ENCODE measurements at places on chromosomes 4 and X.

DNA sequence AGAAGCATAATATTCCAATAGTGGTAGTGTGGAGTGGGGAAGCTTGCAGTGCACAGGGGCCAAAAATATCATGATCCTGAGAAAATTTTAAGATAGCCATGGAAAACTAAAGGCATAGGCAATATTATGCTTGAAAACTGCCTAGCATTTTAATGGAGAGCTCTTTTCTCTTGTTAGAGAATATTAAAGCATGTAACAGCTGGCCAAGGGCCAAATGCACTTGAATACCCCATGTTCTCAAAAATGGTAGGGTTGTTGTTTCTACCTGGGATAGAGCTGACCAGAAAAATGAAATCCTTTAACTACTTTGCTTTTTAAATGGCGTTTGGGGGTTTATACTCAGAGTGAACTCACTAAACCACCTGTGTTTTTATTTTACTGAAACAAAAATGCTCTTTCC, 739.6 kb upstream of the SLIT2 start:
- DNase-seq, result no peak

- DNase-seq, result no peak
Measured at GRCh38 chrX:96183843-96184242, 500.8 kb upstream of the DIAPH2 start.

GRCh38 chr4:164383058-164383357, 370.9 kb upstream of the SMIM31 start:
- no peak for DNase-seq

GRCh38 chr4:40804598-40804997, 54.8 kb downstream of the NSUN7 start:
- no peak for DNase-seq

- DNase-seq, result no peak
Measured at GRCh38 chrX:39318506-39319343, 517.5 kb downstream of the MID1IP1 start.

GRCh38 chrX:47595716-47596251, 13.5 kb downstream of the TIMP1 start:
- DNase-seq, result no peak

- no peak for DNase-seq
Measured at GRCh38 chrX:50100188-50100587, 100.6 kb downstream of the AKAP4 start.

DNA sequence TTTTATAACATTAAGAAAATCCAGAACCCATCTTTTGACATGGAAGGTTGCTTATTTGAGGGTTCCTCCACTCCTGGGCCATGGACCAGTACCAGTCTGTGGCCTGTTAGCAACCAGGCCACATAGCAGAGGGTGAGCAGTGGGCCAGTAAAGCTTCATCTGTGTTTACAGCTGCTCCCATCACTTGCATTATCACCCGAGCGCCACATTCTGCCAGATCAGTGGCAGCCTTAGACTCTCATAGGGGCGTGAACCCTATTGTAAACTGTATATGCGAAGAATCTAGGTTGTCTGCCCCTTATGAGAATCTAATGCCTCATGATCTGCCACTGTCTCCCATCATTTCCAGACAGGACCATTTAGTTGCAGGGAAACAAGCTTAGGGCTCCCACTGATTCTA, 58.6 kb downstream of the NDST4 start:
- DNase-seq, result no peak

GRCh38 chrX:19293606-19294325, 50.0 kb upstream of the PDHA1 start:
- DNase-seq, result no peak

GRCh38 chr4:138650495-138650894, 365.1 kb upstream of the NOCT start:
- no peak for DNase-seq

DNA sequence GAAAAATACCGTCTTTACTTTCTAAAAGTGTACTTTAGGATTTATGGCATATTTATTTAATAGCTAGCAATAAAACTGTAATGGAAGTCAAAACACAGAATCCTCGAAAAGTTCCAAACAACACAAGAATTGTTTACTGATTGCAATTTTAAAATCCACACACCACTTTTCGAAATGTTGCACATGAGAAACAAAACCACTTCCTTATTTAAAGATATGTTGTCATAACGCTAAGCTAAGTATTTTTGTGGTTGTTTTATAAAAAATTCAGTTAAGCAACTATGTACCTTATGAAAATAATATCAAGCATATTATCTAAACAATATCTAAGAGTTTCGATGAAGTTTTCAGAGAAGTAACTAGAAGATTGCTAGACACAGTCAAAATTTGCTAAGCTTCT, 344 bp downstream of the TMPRSS11D start:
- no peak for DNase-seq

DNA sequence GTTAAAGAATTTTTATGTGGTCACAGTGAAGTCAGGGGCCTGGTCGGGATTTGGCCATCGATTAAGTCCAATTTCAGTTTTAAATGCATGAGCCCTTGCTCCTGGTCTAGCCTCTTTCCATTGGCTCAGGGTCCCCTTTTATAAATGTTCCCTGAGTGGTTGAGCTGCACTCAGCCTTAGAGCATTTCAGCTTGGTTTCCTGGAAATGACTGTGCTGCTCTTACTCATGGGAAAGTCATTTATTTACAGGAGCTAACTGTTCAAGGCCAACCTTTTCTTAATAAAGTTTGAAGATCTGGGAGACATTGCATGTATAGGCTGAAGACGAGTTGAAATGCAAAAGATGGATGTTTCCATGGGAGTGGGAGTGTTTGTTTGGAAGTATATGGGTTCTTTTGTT, 98.8 kb upstream of the CLNK start:
- DNase-seq, result no peak

GRCh38 chr4:123278755-123279154, 117.8 kb upstream of the SPRY1 start:
- DNase-seq, result no peak

DNA sequence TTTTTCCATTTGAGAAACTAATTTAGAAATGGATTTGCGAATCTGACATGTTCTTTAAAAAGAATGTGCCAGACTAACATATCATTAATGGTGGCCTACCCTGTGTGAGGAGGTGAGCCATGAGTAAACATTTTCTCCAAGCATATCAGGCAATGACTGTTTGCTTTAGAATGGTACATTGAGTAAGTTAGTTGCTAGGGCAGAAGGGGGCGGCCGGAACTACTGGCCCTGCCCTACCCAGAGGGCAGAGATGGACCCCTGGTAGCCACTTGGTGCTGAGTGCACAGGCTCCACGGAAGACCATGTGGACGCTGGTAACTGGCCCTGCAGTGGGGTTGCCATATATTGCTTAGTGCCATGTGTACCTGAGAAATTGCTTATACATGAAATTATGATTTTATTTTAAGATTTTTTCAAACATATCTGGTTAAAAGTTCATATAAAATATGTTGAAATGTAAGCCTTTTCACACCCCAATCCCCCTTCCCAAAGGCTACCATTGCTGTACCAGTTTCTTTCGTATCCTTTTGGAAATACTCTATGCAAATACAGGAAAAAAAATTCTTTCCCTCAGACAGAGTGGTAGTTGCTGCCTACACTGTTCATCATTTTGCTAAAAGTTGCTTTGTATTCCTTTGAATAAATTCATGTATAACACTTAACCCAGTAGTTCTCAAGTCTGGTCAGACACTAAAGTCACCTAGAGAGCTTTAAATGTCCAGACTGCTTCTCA, 8.8 kb downstream of the FNIP2 start:
- DNase-seq, result no peak

DNA sequence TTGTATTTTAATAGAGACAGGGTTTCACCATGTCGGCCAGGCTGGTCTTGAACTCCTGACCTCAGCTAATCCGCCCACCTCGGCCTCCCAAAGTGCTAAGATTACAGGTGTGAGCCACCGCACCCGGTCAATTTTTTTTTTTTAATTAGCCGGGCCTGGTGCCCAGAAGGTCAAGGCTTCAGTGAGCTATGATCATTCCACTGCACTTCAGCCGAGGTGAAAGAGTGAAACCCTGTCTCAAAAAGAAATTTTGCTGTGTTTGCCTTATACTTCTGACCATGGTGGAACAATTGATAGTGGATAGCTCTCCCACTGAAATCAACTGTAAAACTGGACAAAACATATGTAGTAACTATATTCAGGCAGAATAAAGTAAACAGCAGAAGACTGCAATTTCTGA, 24.0 kb upstream of the SMIM14 start:
- no peak for DNase-seq

DNA sequence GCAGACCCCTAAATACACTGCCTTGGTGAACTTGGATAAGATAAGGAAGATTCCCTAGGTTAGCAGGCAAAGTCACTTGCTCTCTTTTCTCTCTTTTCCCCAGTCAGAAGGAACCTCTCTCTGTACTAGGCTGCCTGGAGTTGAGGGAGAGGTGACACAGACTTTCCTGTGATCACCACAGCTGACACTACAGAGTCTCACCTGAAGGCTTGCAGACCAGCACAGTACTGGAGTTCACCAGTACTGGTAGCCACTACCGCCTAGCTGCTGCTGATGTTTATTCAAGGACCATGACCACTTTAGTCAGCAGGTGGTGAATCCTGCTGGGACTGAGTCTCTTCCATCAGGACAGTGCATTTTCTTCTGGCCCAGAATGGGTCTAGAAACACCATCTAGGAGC, 63.3 kb downstream of the PTPN13 start:
- no peak for DNase-seq

DNA sequence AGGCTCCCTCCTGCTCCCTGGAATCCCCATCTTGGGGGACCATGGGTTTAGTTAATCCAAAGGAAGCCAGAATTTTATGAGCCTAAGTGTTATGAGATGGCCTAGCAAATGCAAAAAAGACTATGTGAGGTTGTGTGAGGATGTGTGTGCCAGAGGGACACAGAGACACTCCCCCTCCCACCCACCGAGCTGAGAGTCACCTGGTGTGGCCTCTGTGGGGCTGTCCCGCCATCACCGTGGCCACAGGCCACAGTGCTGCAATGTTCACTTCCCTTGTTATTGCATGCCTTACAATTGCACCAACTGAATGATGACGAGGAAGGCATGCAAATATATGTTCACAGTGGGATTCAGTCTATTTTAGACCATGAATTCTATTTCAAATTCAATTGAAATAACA, 601 bp upstream of the FGFBP2 start:
- peak; percentile 68 for DNase-seq

DNA sequence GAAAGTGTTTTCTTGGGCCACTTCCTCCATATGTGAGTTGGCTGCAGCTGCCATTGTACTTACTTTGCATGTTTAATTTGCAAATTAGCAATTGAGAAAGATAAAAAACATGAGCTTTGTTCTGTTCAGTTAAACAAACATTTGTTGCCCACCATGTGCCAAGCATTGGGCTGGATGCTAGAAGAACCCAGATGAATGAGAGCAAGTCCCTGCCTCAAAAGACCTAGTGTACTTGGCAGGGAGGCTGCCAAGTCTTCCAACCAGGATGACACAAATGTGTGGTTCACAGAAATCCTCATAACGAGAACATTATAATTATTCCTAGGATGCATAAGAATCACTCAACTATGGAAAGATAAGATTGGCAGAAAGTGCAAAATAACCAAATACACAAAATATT, 66.7 kb downstream of the GPM6A start:
- DNase-seq, result no peak

DNA sequence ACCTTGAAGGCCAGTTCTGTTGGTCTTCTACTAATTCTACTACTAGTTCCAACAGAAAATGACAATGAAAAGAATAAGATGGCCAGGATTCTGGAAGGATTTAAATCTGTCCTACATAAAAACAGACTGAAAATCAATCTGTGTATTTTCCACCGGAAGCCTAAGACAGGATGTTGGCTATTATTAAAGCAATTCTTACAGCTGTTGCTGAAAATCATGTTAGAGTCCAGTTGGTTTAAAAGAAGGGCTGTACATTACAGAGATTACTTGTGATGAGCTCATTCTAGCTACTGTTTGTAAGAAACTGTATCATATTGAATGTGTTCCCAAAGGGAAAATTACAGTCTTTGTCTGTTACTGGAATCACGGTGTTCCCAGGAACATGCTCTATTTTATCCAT, 54.8 kb upstream of the MAGEB16 start:
- no peak for DNase-seq

DNA sequence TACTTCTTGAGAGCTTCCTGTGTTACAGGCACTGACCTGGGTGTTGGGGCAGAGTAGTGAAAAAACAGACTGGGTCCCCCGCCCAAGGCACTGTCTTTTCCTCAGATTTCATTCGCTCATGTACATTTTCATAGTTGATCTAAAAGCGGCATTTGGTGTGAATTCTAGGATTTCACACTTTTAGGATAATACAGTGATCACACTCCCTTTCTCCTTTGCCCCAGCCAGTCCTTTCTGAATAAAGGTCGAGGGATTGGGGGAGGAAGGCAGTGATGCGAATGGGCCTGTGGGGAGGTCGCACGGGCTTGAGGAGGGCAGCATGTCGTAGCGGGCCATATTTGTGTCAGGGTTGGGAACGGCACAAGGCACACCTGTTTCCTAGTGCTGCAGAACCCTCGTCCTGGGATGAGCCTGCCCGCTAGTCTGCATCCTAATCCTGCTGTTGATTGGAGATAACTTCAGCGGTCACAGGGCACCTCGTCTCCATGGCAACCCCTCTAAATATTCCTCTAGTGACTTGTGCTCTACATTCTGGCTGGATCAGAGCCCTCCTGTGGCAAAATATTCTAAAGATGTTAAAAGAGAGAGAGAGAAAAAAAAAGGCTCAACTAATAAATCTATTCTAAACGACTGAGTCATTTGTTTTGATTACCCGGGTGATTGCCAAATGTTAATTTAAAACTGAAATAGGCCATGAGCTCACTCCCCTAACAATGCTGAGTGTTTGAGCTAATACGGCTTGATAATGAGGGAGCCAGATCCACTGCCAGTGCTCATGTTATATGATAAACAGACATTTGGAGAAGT, 21.8 kb downstream of the FHL1 start:
- no peak for DNase-seq

GRCh38 chrX:45710081-45710801, 509.6 kb upstream of the DIPK2B start:
- peak; percentile 76 for DNase-seq

- no peak for DNase-seq
Measured at GRCh38 chr4:165879641-165880040, 6.6 kb downstream of the TLL1 start.

GRCh38 chr4:161005746-161006145, 1158.1 kb downstream of the FSTL5 start:
- no peak for DNase-seq

DNA sequence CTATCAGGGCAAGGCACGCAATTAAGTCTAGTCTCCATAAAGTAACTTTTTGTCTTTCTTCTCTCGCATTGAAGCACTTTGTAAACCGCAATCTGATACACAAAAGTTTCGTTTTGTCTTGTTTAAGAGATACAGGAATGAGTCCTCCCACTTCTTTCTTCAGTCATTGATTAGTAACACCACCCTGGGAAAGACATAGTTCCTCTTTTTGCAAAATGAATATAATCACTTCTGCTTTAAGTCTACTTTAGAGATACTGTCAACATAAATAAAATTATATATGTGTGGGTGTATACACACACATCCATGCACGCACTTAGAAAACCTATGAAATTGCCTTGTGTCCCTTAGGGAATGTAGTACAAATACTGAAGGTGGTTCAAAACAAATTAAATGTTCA, 11.7 kb downstream of the COQ2 start:
- no peak for DNase-seq

DNA sequence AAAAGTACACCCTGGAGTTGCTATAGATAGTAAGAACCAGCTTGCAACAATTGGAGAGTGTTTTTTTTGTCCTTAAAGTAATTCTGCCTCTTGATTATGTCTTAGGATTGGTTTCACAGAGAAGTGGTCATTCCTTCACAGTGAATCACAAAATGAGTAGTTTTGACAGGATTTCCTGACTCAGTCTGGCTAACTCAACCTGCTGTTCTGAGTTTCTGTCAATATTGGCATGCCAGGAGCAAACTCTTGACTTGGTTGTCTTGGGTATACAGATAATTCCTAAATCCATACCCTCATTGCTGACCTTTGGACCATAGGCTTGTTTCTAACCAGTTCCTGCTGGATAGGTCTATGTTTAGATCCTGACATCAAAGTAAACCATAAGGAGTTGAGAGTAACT, 9.4 kb downstream of the FHIP1A start:
- DNase-seq, result no peak

Data from activated T-cell treated with anti-CD3 and anti-CD28 coated beads, Interleukin-2, amount 50 U/mL, for 48 hours (primary cell).